ENCODE measurements at places on chromosomes 12 and 14.

- no peak for DNase-seq
Observed at GRCh38 chr12:53736592-53736991, 9.3 kb upstream of the CALCOCO1 start.

DNA sequence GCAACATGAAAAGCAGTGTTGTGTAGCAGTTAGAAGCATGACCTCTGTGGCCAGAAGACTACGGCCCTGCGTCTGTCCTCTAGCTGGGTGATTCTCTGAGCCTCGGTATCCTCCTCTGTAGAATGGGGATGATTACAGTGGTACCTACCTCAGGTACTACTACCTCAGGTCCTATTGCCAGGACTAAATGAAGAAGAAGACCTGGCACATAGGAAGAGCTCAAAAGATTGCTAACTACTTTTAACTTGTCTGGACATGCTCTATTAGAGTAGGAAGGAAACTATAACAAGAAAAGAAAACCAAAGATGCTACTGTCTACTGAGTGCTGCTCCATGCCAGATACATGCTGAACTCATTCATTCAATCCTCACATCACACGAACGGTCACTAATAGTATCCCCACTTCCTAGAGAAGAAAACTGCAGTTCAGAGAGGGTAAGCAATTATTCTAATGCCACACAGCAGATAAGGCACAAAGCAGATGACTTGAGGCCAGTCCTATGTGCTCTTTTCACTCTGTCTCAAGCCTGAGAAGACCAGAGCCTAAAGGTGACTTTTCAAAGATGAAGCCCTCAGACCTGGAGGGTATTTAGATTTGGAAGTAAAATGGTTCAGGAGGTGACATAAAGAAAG is 108.1 kb upstream of the HIF1A start:
- no peak for DNase-seq

DNA sequence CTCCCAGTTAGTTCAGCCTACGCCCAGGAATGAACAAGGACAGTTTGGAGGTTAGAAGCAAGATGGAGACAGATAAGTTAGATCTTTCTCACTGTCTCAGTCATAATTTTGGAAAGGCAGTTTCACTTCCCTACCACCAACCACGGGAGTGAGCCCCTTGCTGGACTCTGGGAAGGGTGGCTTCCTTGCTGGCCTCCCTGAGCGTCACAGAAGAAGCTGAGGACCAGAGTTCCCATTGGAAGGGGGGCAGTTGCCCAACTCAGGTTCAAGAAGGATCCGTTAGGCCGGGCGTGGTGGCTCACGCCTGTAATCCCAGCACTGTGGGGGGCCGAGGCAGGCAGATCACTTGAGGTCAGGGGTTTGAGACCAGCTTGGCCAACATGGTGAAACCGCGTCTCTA is 106.2 kb upstream of the MAX start:
- no peak for DNase-seq

DNA sequence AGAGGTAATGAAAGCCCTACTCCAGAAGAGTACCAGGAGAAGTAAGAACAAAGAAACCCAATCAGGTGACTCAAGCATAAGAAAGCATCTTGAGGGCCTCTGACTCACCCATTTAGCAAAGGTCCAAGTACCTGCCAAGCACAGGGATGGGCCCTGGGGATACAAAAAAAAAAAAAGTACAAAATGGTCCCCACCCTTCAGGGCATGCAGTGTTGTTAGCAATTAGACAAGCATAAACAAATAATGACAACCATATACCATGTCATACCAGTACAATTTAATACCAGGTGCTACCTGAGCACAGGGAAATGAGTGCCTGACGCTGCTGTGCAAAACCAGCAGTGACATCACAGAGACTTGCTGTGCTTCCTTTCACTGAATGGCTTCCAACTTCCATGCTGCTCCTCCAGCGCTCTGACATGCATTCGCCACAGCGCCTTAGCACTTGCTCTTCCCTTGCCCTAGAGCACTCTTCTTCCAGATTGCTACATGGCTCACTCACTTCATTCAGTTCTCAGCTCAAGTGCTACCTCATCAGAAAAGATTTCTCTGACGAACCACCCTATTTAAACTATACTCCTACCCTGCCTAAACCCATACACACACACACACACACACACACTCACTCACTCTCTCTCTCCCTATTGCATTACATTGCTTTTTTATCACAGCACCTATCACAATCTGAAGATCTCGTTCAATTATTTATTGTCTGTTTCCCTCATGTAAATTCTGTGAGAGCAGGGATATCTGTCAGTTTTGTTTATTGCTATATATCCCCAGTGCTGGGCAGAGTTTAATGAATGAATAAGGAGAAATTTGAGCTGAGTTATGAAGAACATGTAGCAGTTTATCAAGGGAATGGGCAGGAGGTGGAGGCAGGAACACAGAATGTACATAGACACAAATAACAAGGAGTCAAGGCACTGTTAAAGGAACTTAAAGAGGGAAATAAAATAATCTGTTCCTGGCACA is 12.9 kb upstream of the EPS8 start:
- DNase-seq, result no peak

DNA sequence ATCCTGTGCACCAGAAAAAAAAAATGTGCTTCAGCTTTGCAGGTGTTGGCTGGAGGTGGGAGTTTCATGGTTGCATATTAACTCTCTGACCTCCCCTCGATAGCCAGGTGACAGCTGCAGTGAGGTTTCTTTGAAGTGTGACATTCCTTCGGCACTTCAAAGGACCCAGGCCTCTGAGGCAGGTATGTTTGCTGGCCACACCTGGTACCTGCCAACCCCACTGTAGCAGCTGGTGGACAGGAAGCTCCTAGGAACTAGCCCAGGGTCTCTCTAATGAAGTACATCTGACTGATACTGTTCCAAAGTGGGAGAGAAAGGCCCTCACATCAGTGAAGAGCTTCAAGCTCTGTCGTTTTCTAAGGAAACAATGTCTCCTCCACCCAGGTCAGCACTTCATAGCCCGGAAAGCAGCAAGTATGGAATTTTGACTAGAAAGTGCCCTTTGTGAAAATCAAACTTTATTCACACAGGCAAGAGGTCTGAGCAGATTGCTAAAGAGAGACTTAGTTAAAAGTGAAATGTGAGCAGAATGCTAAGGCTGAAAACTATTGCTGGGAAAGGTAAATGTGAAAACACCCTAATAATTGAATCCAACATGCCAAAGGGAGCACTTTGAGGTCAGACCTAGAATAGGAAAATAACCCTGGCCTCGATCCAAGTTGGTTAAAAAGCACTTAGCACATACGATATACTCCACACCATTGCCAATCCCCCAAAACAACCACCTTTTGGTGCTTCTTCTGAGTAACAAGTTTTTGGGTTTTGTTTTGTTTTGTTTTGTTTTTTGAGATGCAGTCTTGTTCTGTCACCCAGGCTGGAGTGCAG is 71.3 kb downstream of the PHLDA1 start:
- DNase-seq, result no peak

DNA sequence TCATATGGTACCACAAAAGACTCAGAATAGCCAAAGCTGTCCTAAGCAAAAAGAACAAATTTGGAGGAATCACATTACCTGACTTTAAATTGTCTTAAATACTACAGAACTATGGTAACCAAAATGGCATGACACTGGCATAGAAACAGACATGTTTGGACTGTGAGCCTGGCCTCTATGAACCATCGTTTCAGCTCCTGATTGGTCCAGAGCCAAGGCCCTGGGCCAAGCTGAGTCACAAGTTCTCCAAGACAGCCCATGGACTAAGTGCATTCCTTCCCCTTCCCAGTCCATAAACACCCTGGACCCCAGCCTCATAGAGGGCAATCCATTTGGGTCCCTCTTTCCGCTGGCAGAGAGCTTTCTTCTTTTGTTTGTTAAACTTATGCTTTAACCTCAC is 12.1 kb upstream of the PRR4 start:
- DNase-seq, result no peak

DNA sequence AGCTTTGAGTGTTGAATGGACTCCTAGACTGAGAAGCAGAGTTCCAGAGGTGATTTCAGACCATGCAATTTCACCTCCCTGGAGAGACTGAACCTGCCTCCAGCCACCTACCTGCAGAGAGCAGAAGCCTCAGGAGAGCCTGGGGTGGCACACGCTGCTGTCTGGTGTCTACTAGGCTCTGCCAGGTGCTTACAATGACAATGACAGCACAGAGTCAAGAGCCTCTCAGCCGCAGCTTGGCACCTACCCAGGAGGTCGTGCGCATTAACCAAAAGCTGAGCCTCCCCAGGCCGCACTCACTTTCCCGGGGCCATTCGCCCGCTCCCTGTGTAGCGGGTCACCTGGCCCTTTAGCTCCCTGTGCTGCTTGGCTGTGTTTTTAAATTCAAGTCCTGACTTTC is 63.2 kb downstream of the TESC start:
- no peak for DNase-seq

Measured in stimulated activated CD8-positive, alpha-beta memory T cell treated with anti-CD3 and anti-CD28 coated beads, Interleukin-4, amount 100 ng/mL, for 48 hours (primary cell).